CD4-positive, alpha-beta T cell treated with Interleukin-6 at 100 ng/mL for 8 hours (primary cell): ENCODE measurements at places on chromosomes 7 and 10.

DNA sequence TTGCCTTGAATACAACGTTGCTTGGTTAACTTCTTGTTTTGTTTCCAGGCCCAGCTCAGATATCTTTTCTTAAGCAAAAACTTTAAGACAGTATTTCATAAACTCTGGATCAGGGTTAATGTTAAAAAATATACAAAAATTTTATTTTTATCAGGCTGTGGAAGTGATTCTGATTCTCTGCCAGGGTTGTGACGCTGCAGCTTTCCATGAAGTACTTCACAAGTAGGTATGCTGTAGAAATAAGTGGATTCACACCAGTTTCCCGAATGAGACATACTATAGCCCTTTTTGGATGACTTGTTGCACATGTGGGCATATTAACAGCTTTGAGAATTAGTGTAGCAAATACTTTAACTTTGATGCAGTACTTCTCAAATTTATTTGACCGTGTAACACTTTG lies 70.1 kb downstream of the CDK14 start:
- DNase-seq: no peak

- no peak for DNase-seq
Observed at GRCh38 chr7:88140947-88141346, 78.9 kb downstream of the SRI start.

DNA sequence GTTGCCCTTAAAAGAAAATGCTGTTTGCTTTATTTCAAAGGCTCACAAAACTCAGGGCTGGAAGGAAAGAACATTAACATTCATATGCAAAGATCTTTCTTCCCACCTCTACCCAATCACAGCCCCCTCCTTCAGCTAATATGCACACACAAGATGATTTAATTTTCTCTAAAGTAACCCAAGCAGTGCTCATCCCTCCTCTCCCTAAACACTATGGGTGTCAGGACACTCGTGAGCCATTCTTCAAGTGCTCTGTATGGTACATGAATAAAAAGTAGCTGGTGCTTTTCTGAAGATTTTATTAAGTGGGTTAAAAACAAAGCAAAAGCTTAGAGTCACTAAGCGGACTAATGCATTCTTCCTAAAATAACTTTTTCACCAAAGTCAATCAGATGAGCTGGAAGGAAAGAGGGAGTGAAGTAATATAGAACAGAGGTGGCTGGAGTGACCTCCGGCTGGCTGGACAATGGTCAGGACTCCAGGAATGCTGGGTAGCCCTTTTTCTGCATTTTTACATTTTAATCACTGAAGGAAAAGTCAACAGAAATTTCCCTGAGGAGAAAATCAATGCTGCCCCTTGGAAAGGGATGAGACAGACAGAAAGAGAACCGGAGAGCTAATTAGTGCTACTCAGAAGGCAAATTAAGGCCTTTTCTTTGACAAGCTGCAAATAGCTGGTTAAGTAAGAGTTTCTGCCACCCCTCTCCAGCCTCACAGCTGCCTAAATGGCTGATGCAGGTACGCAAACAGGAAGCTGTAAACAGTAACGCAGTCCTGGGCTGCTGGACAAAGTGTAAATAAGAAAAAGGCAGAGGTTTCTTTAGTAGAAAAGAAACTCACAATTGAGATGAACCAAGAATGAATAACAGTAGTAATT lies 6.6 kb downstream of the DGKI start:
- DNase-seq: no peak

GRCh38 chr7:17367502-17367901 lies 69.0 kb downstream of the AHR start:
- DNase-seq: no peak

DNA sequence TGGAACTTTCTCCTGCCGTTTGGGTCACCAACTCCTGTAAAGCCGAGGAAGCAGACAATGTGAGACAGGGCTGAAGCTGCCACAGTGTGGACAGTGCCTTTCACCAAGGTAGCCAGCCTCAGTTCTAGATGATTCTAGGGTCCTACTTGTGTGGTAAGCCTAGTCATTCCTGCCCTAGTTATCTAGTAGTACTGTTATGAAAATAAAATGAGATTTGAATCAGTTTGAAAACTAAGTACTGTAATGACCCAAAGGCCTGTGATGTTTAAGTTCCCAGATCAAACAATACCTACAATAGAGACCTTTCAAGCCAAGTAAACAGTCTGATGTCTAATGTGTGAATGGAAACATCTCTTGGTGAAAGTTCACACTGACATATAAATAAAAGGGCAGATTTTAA lies 37.1 kb downstream of the POLL start:
- no peak for DNase-seq
